CD4-positive, alpha-beta T cell treated with Interferon gamma for 1 hour (primary cell): ENCODE measurements at places on chromosomes 4 and X.
A peak's percentile ranks its signal among the peaks of the same experiment; 100 is the strongest.

- no peak for DNase-seq
Observed at GRCh38 chr4:143405075-143405730, 68.5 kb downstream of the GAB1 start.

- DNase-seq: no peak
Observed at GRCh38 chr4:7886007-7886973, 53.4 kb downstream of the AFAP1 start.

- DNase-seq: no peak
Observed at GRCh38 chr4:8258552-8259212, 10.9 kb upstream of the HTRA3 start.

DNA sequence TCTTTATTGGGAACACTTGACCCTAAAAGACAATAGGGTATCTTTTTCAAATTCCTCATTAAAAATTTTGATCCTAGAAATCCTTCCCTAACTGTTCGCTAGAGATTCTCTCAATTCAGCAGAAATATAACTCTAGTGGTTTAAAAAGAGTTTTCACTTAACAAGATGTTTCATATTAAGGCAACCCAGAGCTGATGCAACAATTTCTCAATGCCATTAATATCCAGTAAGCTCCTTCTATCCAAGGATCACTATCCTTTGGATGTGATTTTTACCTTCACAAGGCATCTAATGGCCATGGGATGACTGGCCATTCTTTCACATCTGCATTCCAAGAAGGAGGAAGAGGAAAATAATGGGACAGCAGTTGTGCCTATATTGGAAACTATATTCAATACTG lies 183.4 kb downstream of the ANKRD50 start:
- DNase-seq: no peak

GRCh38 chr4:100208964-100209363 lies 18.7 kb upstream of the DDIT4L start:
- no peak for DNase-seq

- DNase-seq: no peak
Observed at GRCh38 chrX:51665981-51666380, 16.6 kb downstream of the CENPVL2 start.

DNA sequence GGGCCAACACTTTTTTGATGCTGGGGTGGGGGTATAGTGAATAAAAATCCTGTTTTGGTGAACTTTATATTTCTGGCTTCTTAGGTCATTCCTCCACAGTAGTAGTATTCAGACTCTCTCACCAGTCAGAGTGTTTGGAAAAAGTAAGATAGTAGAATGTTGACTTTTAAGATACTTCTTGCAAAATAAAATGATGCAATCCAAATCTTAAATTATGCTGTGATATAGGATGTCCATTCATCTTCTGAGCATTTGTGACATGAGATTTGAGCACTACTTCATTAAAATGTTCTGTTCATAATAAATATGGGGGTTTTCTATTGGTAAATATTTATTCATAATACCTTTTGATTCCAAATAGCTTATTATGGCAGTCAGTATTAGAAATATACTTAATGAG lies 70.1 kb downstream of the BMP2K start:
- DNase-seq: no peak

GRCh38 chr4:173280998-173281397 lies 53.2 kb downstream of the HMGB2 start:
- DNase-seq: no peak

DNA sequence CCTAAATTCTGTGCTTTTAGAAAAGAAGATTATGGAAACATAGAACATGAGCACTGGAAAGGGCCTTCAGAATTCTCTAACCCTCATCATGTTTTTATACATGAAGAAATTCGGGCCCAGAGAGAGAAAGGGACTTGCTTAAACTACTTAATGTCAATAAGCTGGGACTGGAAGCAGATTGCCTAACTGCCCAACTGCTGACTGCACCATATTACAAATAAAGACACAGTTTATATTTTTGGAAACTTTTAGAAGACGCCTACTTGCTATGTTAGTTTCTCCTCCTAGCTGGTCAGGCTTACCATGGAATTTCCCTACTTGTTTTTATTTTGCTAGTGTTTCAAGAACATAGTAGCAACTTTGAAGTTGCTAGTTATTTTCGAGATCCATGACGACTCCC lies 47.1 kb downstream of the SLC9A6 start:
- no peak for DNase-seq

DNA sequence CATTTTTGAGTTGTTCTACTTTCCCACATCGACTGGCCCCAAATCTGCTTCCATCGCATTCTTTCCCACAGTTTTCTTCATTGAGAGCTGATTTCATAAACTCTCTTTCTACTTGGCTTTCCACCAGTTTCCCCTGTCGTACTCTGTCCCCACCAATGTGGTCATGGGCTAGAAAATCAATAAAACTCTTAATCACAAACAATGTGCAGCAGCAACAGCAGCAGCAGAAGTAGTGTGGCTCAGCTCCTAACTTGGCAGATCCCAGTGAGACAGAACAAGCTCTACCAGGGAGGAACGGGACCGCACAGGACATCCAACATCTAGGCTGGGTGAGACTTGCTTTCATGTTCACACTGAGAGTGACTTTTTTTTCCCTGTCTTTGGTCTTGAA lies 3.1 kb upstream of the SETD7 start:
- DNase-seq: no peak

- DNase-seq: no peak
Observed at GRCh38 chr4:30005995-30006394, 714.2 kb upstream of the PCDH7 start.

DNA sequence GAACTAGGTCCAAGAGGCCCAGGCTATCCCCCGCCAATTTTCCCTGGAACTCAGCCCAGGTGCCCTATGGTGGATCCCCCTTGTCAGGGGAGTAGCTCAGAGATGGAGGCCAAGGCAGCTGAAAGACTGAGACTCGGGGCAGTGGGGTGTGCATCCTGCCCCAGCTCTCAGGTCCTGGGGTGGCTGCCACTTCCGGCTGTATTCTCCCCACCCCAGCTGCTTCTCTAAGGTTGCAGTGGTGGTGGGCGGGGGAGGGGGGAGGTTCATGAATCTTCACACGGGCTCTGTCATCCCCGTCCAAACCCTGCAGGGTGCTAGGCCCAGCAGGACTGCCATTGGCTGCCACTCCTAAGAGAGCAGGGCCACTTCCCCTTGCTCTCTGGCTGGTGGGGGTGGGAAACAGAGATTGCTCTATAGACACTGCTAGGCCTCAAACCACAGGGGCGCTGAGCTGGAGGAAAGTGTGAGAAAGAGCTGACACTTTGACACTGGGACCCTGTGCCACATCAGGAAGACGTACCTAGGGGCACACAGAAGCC lies 1.5 kb downstream of the SASH3 start:
- peak; percentile 91 for DNase-seq

- DNase-seq: no peak
Observed at GRCh38 chr4:2024683-2025082, 15.9 kb upstream of the NELFA start.

- no peak for DNase-seq
Observed at GRCh38 chr4:148007314-148007760, 275.4 kb downstream of the ARHGAP10 start.

GRCh38 chrX:52979568-52979967 lies 21.2 kb upstream of the FAM156A start:
- no peak for DNase-seq

DNA sequence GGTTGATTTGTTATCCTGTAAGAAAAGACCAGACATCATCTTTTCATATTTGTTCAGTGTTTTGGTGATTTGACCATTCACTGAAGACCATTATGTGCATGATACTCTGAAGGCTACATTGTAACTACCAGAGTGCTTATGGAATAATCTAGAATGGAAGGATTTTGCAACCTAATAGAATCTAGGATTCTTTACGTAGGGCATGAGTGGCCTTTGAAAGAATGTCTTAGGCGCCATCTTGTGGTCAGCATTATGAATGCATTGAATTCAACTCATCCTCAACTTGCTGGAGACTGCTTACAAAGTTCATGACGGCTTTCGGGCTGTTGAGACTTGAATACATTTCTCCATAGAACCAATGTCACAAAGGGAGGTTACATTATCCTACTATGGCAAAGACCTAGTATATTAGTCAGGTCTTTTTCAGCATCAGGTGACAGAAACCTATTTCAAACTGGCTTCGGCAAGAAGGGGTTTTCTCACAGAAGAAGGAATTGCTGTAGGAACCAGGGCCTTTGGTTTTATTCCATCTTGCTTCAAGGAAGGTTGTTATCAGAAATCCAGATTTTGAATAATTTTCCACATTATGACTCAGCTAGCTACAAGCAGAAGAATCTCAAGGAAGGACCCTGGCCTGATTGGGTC lies 104.1 kb downstream of the GPAT3 start:
- DNase-seq: peak; percentile 23

DNA sequence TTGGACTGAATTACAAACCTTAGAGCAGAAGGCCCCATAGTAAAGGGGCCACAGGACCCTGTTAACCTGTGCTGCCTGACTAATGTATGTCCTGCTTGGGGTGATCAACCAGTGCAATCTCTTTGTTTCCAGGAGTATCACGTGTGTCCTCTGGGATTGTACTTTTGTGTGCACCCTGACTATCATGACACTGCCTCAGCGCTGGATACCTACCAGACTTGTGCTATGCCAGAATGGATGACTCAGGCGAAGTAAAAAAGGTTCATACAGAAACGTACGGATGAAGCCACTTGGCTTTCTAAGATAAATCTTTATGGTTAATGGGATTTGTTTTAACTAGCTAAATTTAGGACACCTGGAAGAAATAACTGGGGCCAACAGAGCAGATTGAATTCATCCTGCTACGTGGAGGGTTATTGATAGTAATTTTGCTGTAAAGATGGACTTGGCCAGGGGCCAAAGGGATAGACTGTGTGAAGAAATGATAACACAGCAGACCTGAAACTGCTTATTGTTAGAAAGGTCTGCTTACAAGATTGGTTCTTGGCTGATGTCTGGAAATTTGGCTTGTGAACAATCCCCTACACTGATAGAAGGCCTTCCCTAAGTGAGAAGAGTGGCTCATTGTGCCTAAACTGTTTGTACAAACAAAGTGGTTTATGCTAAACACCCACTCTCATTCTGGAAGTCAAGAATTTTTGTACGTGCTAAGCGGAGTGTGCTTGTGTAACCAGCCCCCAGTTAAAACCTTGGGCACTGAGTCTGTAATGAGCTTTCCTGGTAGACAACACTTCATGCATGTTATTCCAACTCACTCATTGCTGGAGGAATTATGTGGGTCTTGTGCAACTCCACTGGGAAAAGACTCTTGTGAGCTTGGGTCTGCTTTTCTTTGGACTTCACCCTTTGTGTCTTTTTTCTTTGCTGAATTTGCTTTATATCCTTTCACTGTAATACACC lies 750.5 kb upstream of the HTR2C start:
- no peak for DNase-seq

- no peak for DNase-seq
Observed at GRCh38 chr4:152663203-152664066, 16.4 kb downstream of the TMEM154 start.

GRCh38 chr4:1015179-1015578 lies 3.8 kb downstream of the FGFRL1 start:
- no peak for DNase-seq
